ENCODE measurements at places on chromosomes 7 and 10.

DNA sequence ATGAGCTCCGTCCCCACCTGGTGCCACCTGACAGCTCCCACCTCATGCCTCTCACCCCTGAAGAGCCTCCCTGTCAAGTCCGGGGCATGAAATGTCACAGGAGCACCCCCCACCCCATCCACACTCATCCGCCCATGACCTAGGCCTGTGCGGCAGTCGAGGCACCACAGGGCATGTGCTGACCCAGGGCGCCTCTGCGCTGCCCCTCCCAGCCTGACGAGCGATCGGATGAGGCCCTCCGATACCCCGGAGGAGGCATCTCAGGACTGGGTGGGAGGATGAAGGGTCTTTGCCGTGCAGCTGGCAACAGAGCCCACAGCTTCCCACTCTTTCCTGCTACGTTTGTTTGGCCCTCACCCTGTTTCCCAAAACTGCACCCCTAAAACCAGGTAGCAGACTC lies 184.4 kb upstream of the TCERG1L start:
- no peak for DNase-seq

DNA sequence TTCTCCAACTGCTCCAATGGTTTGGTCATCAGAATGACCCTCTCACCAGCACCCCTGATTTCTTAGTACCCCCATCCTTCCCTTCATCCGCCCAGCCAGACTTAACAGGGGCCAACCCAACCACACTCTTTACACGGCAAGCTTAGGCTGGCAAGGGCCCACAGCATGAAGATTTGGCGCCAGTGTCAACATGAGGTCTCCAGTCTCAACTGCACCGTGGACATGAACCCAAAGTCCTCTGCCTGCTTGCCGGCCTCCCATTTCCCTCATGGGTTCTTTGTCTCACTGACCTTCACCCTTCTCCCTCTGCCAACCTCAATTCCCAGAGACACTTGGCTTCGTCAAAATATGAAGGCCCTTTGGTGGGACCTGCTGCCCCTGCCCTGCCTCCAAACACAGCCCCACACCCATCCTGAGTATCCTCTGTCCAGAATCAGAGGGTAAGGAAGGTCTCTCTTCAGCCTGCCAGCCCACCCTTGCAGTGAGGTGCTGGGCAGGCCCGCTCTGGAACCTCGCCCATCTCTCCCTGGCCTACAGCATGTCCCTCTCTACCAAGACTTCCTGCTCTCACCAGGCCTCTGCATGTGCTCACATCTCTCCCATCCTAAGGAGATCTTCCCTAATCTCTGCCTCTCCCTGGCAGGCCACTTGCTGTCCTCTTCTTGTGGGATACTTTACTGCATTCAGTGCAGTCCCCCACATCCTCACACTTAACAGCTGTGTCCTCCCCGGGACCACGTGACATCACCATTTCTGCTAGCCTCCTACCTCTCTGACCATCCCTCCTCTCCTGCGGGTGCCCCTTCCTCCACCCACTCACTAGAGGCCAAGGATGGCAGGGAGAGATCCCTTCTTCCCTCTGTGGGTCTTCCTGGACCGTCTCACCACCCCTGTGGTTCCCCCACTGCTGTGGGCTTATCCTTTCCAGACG lies 91.7 kb upstream of the ZMIZ1 start:
- DNase-seq = no peak

- peak; percentile 26 for DNase-seq
Measured at GRCh38 chr7:28272461-28272877, 91.9 kb upstream of the JAZF1 start.

DNA sequence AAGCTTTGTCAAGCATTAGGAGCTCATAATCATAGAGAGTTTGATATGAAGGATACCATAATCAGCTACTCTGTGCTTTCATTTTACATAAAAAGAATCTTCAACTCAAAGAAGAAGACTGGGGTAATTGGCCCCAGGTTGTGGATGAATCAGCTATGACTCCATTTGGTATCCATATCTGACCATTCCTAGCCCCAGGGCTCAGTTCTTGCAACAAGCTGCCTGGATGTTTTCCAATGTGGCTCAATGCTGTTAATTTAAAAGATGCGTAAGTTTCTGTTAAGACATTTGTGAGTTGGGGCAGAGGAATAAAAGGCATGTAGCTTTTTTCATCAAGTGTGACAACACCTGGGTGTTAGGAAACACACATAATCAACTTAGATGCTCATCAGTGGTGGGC lies 951.1 kb downstream of the NRG3 start:
- no peak for DNase-seq
